ENCODE measurements at places on chromosomes 4 and X.
A peak's percentile ranks its signal among the peaks of the same experiment; 100 is the strongest.

GRCh38 chr4:154254999-154255398 is 236.6 kb downstream of the DCHS2 start:
- no peak for DNase-seq

- DNase-seq = no peak
Measured at GRCh38 chrX:15855568-15856221, 1.1 kb upstream of the AP1S2 start.

- no peak for DNase-seq
Measured at GRCh38 chr4:117466388-117466787, 381.0 kb upstream of the TRAM1L1 start.

DNA sequence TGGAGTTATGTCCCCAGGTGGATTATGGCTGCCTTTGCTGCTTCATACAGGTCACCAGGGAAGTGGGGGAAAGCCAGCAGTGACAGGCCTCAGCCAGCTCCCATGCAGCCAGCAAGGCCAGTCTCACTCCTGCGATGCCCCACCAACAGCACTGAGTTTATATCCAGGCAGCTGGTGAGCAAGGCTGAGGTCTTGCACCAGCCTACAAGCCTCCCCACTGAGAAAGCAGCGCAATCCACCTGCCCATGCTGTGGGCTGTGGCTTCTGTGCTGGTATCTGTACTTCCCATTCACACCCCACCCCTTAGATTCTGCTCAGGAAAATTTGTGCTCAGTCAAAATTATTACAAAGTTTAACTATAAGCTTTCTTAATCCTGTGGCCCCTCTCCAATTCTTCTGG is 153.5 kb downstream of the HHIP start:
- no peak for DNase-seq

- DNase-seq = peak; percentile 1
Measured at GRCh38 chrX:47145395-47146120, 537 bp downstream of the RBM10 start.
